Cortex of kidney (tissue), 1 donor: ENCODE measurements at places on chromosomes 2 and 18.

GRCh38 chr2:63344575-63345284, 243.5 kb downstream of the WDPCP start:
- no peak for DNase-seq

DNA sequence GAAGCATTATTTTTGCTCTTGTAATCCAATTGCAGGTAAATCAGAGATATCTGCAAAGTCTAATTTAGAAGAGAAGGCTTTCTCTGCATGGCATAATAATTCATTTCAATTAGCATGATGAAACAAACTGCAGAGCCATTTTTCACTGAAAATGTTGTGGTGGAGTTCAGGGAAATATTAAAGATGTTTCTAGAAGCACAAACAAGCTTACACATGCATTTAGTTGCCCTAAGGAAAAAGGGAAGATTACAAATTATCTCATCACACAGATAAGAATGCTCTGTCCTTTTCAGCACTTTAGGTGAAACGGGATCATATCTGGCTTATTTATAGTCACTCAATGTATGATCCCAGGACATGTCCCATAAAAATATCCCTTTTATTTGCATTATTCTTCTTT, 252.1 kb upstream of the TANK start:
- no peak for DNase-seq

GRCh38 chr2:136766073-136766404, 694 bp downstream of the THSD7B start:
- DNase-seq = no peak

DNA sequence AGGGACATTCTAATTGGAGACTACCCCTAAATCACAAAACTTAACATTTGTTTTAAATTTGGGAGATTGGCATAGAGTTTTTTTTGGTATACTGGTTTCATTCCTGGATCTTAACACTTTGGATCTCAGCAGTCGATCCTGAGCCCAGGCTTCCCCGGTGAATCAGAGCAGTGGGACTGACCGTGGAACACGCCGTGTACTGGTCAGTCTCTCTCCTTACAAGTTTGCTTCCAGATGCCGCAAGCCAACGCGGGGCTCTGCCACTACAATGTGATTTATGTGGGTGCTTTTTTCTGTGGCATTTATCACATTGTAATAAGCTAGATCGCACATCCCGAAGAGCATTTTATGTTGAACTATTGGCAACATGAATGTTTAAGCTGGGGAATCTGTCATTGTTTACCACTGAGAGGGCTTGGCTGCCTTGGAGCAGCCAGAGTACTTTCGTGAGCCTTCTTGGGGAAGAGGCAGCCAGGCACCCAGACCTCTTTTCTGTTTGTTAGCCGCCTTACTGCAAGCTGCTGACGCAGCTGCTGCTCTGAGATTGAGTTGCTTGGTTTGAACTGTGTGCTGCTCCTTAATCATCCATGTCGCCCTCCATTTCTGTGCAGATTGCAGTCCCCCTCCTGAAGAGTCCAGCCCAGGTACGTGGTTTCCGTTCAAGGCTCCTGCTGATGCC, 49.3 kb downstream of the COA5 start:
- DNase-seq = no peak

DNA sequence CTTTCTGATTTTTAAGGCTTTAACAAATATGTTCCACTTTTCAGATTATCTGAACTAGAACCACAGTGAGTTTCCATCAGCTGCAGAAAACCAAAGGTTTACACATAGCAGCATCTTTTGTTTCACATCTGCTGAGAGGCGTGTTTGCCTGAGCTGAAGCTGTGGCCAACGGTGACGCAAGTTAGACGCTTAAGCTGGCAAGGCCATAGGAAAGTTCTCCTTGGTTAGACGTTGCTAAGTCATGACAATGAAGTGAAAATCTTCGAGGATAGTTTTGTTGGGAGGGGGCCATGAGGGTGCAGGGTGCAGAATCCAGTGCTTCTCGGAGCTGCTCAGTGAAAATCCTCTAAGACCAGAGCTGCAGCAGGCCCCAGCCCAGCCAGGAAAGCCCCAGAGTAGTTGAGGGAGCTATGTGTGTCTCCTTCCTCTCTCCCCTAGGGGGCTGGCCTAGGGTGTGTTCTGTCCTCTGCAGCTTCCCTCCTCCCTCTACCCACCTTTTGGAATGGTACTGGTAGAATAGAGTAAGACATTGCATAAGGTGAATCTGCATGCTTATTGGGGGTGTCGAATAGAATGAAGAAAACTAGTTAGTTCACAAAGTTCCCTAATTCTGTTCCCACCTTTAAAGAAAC, 105.4 kb downstream of the FHOD3 start:
- DNase-seq = no peak

GRCh38 chr2:181281206-181281832, 175.9 kb upstream of the ITGA4 start:
- DNase-seq = no peak

DNA sequence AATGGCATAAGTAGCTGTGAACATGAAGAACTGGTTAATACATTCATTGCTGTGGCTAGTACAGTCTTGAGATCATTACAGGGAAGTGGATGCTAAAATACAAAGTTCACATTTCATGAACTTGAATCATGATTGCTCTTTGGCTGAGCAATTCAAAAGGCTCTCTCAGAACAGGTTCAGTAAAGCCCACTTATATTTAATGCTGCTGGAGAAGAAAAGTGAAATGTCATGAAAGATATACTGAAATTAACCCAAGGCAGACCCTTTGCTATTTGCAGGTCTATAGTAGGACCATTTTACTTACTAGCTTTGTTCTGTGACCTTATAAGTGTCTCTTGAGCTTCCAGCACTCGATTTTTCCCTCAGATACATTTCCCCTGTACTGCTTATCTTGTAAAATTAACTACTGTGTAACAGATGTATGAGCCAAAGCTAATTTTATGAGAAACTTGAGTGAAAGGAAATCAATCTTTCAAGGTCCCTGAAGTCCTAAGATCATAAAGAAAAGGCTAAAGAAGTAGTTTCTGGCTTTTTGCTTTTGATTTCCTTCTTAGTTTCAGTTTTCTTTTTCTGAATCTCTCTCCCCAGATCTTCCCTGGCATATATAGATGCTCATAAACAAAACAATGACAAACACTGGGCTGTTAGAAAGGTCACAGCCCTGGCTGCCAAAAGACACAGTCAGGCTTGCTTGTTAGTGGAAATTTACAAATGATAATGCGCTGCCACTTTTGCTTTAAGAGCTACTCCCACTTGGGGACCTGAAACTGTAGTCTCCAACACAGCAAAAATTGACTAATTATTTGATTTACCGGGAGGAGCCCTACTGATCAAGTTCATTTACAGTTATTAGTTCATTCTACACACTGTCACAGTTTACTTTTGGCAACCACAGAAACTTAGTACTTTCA, 132.7 kb upstream of the XPO1 start:
- no peak for DNase-seq

GRCh38 chr2:169036736-169037440, 5.8 kb upstream of the ABCB11 start:
- no peak for DNase-seq

- DNase-seq = no peak
Observed at GRCh38 chr2:164323978-164324377, 297.3 kb downstream of the GRB14 start.

- DNase-seq = no peak
Observed at GRCh38 chr2:14631406-14632040, 994 bp upstream of the LRATD1 start.

- no peak for DNase-seq
Observed at GRCh38 chr18:79797518-79798345, at the start of gene KCNG2. KCNG2 (plus strand) TSS chr18:79797938; CDS start chr18:79863668, 65,730 bp downstream.

DNA sequence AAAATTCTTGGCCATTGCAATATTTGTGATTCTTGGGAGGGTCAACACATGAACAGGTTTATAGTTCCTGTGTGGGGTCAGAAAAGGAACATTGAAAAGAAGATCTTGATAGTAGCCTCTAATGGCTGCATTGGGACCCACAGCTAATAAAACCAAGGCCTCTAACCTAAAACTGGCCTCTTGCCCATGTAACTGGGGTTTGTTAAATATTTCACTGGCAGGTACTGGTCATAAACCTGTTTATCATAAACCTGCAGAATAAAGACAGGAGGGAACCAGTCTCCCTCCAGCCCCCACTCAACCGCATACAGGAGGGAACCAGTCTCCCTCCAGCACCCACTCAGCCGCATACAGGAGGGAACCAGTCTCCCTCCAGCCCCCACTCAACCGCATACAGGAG, 125.3 kb downstream of the PXDN start:
- no peak for DNase-seq

DNA sequence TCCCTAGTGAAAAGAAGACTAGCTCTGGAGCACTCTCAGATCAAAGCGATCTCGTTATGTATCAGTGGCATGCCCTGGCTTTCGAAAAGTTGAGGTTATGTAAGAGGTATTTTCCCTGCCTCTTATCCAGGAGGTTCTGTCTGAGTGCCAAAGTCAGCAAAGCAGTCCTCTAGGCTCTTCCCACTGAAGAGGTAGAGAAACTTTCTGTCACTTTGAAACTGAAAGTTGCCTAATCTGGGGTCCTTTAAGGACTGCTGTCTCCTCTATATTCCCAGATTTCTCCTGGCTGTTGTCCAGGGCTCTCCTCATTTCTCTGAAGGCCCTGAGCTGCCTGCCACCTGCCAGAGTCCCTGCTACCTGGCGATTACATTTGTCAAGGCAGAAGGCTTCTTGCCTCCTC, 96.3 kb downstream of the B3GNT2 start:
- no peak for DNase-seq

DNA sequence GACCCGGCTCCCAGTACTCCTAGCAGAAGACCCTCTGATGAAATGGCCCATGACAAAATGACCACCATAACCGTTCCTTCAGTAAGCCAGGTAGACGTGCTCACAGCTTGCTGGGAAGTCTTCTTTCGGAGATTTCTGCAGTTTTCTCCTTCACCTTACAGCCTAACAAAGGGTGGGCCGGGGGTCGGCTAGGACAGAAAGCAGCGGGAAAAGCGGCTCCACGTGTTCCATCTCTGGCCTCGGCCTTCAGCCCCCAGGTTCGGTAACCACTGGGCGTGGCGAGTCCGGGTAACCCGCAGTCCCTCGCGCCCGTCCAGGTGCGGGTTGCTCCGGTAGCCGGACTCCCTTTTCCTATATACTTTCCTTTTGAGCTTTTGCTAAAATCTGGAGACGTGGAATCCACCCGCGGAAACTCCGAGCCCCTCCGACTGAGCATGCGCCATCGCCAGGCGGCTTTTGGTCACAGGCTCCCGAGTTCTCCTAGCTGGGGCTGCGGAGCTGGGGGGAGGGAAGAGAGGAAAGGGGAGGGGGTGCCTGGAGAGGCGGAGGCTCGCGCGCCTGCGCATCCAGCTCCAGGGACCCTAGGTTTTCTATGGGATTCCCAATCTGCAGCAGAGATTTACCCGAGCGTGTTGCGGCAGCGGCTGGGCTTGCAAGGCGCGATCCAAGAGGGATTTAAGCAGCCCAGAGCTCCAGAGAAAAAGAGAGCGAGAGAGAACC, at the start of gene VSNL1:
TSS of gene VSNL1 (plus strand) at position 604 of the 720 bp plus-strand sequence. CDS start 51,379 bp downstream, outside the sequence.
- DNase-seq = no peak

- DNase-seq = no peak
Observed at GRCh38 chr2:30371772-30372373, 75.2 kb upstream of the LCLAT1 start.

GRCh38 chr2:23498943-23499342, 114.0 kb downstream of the KLHL29 start:
- no peak for DNase-seq

DNA sequence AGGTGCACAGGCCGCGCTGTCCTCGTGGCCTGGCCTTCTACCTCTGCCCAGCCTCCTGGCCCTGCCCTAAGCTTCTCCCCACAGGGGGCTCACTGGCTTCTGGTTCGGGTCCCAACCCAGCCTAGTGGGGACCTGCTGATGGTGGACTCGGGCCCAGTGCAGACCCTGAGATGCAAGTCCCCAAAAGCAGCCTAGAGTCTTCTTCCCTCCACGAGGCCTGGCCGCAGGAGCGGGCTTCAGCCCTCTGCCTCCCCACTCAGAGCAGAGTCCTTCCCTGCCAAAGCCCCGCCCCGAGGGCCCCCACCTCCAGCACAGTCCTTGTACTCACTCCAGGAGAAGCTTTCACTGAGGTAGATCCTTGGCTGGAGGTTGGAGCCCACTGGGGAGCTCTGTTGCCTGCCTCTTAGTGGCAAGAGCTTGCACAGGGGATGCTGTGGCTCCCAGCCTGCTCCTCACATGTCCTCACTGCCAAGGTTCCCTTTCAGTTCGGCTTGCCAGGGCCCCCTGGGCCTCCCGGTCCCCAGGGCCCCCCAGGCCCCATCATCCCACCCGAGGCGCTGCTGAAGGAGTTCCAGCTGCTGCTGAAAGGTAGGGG, 3.6 kb downstream of the ERFE start:
- no peak for DNase-seq

GRCh38 chr2:20916604-20917286, 93.8 kb upstream of the LDAH start:
- DNase-seq = no peak

- no peak for DNase-seq
Observed at GRCh38 chr2:157476953-157477709, 33.2 kb upstream of the CYTIP start.

DNA sequence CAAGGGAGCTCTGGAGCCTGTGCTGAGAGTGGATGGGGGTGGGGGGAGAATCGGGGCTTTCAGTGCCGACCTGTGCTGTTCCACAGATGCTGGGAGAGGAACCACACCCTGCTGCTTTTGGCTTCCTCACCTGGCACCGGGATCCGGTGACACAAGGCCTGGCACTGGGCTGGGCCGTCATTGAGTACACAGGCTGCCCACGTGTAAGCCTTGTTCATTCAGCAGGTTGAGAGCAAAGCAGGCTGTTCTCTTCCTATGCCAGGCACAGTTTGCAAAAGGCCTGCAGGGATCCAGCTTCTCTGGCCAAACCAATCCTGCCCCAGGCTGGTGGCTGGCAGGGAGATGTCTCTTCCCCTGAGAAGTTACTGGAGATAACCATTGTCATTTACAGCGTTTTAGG, 17.1 kb downstream of the TRIB2 start:
- DNase-seq = no peak

- no peak for DNase-seq
Observed at GRCh38 chr2:43109261-43109743, 117.1 kb downstream of the ZFP36L2 start.

DNA sequence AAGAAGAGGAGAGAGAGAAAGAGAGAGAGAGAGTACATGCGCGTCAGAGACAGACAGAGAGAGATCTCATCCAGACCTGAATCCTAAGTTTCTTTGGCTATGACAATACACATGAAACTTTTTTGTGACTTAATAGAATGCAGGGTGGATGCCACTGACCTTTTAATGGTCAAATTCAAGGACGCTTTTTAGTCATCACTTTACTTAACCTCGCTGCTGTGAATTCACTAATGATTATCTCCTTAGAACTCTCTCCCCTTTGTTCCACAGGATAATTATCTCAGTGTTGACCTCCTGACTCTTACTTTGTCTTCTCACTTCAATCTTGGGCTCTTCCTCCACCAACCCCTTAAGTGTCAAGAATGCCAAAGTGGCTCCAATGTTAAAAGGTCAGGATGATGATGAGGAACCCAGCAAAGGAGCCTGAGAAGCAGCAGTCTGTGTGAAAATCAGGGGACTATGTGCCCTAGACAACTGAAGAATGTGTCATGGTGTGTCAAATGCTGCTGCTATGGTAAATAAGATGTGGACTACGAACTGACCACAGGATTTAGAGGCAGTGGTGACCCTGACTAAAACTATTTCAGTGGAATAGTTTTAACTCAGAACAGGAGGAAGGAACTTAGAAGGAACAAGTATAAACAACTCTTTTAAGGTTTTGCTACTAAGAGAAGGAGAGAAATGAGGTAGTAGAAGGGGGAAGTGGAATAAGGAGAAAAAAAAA, 382.1 kb downstream of the ZEB2 start:
- no peak for DNase-seq
